ENCODE measurements at places on chromosomes 1 and 21.
A peak's percentile ranks its signal among the peaks of the same experiment; 100 is the strongest.

DNA sequence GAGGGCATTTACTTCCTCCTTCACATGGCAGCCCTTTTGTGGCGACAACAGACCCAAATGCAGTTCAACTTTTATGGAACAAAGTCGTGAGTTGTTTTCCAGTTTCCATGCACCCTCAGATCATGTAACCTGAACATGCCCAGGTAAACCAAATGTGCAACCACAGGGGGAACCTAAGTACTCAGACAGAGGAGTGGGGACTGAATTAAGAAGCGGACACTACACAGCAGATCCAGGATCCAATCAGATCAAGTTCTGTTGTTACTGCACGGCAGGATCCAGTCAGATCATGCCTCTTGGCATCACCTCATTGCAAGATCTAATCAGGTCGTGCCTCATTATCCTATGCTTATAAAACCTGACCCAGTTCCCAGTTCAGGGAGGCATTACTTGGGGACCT is 115.7 kb downstream of the MATN1 start:
- no peak for DNase-seq

DNA sequence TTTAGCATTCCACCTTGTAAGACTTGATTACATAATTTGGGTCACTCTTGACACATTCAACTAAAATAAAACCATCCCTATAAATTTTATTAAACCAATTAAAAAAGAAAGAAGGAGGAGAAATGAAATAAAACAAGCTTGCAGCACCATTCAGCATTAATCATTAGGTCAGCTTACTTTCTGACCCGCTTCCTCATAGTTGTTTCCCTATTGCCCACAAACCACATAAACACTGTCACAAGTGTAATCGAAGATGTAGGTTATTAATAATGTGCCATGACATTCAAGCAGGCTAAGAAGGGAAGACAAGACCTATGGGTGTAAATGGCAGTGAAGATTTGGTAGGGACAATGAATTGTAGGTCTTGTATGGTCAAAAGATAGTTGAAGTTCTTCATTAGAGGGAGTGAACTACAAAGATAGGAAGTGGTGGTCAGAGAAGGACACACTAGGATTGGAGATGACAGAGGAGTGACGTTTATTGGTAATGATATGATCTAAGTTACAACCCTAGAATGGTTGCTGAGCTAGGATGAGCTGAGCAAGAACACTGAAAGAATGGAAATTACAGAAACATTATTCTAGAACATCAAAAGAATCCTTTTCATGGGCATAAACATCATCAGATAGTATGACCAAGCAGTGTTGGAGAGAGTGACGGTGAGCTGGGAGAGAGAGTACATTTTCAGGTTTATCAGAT is 231.5 kb downstream of the KCNT2 start:
- no peak for DNase-seq

DNA sequence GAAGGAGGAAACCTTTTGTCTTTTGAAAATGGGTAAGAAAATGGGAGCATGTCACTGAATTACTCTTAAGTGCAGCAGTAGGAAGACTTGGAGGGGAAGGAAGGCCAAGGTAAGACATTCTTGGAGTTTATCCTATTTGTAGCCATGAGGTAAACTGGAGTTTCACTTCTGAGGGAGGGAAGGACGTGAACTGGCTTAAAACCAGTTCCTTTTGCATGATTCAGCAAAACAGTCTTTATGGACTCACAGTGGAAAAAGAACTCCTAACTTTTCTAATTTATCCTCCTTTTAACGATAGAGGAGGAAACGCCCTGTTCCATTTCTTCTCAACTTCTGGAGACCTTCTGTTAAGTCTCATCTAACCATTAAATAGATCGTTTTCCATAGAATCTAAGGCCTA is 2.5 kb downstream of the PRDX6 start:
- no peak for DNase-seq

GRCh38 chr1:113991467-113991997 is 12.3 kb downstream of the OLFML3 start:
- DNase-seq, result no peak

GRCh38 chr1:111141245-111142220 is 1.5 kb downstream of the CEPT1 start:
- no peak for DNase-seq

DNA sequence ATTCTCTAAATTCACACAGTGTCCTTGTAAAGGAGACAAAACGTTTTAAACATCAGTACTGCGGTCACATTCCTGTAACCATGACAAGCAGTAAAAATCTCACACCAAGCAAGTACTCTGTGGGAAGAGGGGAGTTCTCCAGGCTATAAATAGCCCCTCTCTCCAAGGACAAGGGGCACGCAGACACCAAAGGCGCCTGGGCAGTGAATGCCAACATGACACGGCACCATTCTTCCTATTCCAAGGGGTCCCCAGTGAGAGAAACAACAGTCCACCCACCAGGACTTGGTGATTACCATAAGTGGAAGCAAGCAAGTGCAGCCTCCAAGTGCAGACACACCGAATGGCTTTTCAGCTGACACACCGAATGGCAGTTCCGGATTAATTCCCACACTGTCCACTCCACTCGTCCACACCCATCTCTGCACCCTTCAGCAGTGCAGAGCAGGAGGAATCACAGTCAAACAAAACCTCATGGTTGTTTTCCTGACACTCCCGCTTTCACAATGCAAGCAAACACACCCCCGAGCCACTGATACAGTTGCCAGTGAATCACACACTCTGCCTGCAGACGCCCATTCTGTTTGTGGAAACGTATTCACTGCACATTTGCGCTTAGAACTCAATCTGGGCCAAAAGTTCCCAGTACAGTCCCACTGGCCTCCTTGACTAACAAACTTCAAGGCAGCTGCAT is 1.8 kb downstream of the PTTG1IP start:
- DNase-seq, result peak; percentile 64

GRCh38 chr1:40858856-40859416 is 3.2 kb downstream of the CITED4 start:
- DNase-seq, result no peak

GRCh38 chr1:186289943-186290545 is 85.0 kb downstream of the TPR start:
- DNase-seq, result no peak

DNA sequence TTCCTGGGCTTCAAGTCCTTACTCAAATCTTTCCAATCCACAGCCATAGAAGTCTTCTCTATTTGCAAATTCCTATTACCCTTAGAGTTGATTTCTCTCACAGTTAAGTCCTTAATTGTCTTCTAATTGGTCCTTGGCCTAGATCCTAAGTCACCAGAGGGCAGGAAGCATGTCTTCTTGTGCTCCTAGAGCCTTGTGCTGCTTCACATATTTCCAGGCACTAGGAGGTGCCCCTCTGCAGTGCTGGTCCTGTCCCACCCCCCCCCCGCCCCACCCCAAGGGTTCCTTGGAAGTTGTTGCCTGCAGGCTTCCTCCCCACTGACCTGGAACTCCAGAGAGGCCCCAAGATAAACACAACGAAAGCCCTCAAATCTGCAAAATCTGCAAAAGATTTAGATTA is 28.1 kb upstream of the TARBP1 start:
- no peak for DNase-seq

GRCh38 chr1:27528818-27529703 is 39.1 kb upstream of the WASF2 start:
- peak; percentile 95 for DNase-seq

DNA sequence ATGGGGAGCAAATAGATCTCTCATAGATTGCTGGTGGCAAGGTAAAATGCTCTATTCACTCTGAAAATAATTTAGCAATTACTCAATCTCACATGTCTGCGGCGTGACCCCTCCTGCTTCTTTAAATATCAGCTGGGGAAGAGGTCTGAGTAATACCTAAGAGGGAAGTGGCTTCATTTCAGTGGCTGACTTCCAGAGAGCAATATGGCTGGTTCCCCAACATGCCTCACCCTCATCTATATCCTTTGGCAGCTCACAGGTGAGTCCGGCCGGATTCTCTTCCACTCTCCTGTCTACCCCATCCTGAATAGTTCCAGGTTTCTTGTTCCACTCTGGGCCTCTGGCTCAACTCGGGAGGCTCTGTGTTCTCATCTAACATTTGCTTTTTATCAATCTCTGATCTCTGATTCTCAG is at the start of gene SLAMF7:
Gene SLAMF7, plus strand, starts transcription at position 150 of the 414 bp plus-strand sequence. Its CDS starts 55 bp downstream, at position 205.
- no peak for DNase-seq

GRCh38 chr1:170354690-170355089 is 177.3 kb upstream of the GORAB start:
- no peak for DNase-seq

DNA sequence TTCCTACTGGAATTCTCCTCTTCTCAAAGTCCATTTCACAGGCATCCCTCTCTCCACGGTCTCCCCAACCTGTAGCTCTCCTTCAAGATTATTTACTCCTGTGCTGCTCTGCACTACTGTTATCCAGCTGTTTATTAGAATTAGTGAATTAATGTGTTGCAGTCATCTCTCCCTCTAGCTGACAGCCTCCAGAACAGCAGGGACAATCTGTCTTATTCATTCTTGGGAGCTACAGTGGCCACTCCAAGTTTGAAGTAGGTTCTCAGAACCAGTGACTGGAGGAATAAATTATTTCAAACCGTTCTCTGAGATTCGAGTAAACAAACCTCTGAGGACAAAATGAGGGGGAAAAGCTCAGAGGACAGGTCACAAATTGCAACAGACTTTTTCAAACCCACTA is 330.9 kb downstream of the RRAGC start:
- no peak for DNase-seq

DNA sequence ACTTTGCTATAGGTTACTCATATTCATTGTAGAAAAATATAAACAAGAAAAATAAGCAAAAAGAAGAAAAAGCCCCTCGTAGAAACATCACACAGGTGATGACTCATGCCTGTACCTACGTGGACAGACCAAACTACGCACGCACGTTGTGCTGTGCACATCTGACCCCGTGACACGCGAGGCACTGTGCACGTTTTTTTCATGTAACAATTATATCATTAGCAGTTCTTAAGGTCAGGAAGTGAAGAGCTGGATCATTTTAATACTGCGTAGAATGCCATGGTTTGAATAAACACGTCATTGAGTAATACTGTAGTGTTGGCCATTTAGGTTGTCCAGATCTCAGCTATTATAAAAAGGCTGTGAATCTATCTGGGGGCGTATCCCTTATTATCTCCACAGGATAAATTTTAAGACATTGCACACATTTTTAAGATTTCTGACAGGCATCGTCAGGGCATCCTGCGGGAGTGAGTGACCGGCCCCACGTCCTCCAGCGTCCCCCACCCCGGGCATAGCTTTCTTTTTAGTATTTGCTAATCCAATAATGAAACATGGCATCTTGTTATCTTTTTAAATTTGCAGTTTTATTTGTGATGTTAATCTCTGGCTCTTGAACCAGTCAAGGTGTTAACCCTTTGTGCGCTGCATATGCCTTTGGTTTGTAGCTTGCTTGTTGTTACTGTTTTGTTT is 23.4 kb upstream of the ADARB1 start:
- DNase-seq, result no peak

DNA sequence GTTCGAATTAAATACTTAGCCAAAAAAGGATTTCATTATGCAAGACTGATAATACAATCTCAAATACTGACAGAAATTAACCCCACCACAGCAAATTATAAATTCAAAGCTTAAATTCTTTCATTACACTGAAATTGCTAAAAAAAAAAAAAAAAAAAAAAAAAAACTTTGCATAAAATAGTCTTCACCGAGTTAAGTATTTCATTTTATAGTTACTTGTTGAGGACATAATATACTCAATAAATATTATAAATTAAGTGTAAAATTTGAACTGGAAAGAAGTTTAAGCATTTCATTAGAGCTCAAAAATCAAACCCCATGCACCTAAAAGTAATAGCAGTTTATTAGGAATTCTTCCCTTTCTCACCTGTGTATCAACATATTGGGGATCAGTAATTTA is 1.9 kb upstream of the PSMG1 start:
- DNase-seq, result no peak

DNA sequence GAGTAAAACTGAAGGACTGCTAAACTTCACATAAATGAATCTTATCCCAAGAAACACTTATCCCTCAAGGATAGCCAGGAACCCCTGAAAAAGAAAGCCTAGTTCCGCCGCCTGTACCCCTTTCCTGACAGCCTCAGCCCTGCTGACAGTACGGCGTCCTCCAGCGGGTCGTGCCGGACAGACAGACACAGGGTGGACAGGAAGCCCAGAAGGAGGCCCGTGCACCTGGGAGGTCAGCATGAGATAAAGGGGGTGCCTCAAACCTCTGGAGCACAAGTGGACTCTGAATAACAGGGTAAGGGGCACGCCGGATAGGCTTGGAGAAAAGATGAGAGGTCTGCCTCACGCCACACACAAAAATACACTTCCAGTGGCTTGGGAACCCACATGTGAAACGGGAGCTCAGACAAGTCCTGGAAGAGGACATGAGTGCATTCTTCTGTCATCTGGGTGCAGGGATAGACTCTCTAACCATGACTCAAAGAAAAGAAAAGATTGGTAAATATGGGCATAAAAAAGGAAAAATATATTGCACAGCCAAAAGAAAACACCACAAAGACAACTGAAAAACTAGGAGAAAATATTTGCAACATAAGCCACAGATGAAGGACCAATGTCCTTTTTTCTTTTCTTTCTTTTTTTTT is 17.3 kb upstream of the ADARB1 start:
- DNase-seq, result no peak

DNA sequence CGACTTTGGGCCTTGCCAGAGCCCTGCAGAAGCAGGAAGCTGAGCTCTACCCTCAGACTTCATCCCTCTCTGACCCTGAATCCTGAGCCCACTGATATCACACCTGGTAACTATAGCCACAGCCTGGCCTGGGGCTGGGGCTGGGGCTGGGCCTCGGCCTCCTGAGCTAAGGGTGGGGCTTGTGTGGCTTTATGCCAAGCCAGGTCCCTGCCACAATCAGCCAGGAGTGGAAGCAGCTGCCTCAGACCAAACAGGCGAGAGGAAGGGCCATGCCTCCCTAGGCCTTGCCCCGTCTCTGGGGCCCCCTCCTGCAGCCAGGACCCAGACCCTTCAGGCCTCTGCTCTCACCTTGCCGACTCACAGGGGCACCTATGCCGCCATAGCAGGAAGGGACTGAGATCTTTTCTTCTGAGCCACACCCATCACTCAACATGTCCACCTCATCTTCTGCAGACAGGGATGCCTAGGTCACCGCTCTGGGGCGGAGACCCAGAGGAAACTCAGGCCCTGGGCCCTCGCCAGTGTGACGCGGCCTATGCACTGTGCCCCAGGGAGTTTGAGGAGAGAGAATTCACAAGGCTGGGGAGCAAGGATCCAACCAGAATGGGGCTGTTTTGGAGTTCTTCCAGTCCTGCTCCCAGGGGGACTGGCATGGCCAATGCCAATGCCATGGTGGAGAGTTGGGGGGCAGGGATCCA is 5.7 kb downstream of the UBXN11 start:
- no peak for DNase-seq

- no peak for DNase-seq
These were observed 178.1 kb downstream of the SLC45A1 start for GRCh38 chr1:8495928-8496401.

GRCh38 chr1:219277304-219278105 is 103.8 kb downstream of the LYPLAL1 start:
- no peak for DNase-seq

DNA sequence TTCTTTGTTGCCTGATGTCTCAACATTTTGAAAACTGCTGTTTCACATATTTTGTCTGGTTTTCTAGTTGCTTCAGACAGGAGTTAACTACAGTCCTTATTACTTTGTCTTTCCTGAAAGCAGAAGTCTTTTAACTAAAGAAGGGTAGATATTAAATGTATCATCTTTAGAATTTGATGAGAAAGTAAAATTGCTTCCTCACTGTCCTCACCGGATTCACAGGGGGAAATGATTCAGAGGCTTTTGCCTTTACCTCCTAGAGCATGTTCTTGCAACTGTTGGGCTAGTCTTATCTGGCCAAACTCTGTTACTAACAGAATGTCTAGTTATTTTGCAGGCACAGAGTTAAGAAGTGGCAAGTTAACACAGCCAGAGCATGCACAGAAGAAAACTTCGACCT is 107.2 kb upstream of the VAV3 start:
- DNase-seq, result no peak

- DNase-seq, result no peak
These were observed 51.1 kb upstream of the CTTNBP2NL start for GRCh38 chr1:112344754-112345423.

All from posterior cingulate gyrus (tissue), 11 donors.